Neuronal stem cell (in vitro differentiated cells): ENCODE measurements at places on chromosomes 16 and 17.

DNA sequence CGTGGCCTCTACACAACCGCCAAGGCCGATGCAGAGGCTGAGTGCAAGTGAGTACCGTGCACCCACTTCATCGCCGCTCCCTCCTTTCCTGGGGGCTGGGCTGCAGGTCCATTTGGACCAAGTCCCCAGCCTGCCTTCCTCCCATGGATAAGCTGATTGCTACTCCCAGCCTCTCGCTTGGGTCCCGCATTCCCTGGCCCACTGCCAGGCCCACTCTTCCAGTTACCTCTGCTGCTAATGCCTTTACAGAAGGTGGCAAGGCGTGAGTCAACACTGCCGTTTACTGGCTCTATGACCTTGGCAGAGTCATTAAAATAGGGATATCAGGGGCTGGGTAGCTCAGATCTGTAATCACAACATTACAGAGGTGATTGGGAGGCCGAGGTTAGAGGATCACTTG is 11.2 kb downstream of the SULT1A2 start:
- no peak for DNase-seq

GRCh38 chr17:73089322-73090317 is 2.9 kb downstream of the SLC39A11 start:
- DNase-seq, result no peak

DNA sequence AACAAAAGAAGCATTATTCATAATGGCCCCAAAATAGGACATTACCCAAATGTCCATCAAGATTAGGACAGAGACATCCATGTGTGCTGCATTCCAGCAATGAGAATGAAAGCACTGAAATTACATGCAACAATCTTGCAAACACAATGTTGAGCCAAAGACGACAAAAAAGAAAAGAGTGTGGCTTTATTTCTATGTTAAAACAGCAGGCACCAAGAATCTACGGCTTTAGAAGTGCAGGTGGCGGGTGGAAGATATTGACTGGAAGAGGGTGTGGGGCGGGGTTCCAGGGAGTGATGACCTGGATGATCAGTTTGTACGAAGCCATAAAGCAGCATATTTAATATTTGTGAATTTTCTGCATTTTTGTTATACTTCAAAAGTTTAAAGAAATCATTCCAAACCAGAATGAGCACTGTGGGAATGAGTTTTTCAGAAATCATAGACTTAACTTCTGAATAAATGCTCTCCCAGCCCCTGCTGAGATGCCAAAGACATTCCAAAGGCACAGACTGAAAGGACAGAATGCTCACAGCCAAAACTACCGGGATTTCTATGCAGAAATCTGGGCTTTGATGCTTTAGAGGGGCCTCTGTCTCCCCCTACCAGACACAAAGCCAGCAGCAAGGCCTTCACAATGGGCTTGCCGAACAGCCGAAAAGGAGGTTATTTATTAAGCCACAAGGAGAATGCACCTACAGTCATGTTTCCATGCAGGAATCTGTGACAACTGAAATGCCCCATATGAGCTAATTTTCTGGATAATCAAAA is 361.6 kb downstream of the GRIN2A start:
- DNase-seq, result peak; percentile 76

DNA sequence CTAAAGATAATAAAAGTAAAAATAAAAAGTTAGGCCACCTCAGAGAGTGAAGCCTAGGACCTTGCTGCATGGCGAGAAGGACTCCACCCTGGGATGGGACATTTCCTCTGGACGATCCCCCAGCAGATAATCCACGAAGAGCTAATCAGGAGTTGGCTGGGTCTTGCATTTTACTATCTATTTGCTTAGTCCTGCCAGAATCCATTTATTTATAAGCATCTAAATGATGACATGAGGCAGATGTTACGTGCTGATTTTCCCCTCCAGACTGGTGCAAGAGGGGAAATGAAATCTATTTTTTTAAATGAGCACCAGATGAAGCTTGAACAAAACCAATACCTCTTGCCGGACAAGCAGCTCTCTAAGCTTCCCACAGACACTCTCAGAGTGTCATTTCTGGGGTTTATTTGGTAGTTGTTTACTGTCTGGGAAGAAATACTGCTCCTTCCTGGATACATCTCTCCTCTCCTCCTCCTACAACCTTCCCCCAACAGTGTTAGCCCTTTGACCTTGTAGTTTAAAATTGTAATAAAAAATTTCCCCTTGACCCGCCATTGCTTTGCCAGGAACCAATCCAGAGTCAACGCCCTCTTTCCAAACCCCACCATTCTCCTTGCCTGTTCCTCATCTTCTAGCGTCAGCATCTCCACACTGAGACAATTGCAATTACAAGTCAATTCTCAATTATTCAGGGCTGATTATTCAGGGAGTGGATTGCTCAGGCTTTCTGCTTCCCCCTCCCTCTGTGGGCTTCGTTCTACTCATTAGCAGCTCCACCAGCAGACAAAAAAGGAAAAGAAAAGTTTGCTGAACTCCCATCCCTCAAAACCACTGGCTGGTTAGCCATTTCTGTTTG is 63.0 kb downstream of the GSG1L start:
- DNase-seq, result no peak

- DNase-seq, result no peak
Measured at GRCh38 chr17:61015966-61016365, 338.3 kb downstream of the BCAS3 start.

- DNase-seq, result no peak
Measured at GRCh38 chr17:44530896-44531418, 26.3 kb upstream of the FZD2 start.
